H9 (cell line): ENCODE measurements at places on chromosomes 11 and 22.
A peak's percentile ranks its signal among the peaks of the same experiment; 100 is the strongest.

GRCh38 chr11:77106321-77106720 lies 3.7 kb downstream of the OMP start:
- DNase-seq = no peak
- H3K4me3 ChIP-seq = no peak overlapping the region

DNA sequence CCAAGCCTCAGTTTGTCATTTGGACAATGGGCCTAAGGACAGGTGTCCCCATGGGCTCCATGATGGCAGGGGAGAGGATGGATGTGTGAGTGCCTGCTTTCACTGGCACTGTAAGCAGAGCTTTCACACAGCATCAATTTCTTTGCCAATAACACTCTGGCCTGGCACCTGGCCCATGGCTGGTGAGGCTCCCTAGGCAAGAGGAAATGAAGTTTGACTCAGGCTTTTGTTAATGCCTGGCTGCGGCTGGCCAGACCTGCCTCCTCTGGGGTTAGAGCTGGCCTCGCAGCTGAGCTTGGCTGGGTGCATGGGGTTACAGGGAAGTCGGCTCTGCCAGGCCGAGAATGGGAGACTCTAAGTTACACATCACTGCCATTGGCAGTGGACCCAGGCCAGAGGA lies 30.0 kb upstream of the SEZ6L start:
- H3K36me3 ChIP-seq = no peaks in the 10 kb centered on the region
- no peaks in the 10 kb centered on the region for H3K27me3 ChIP-seq
- no peak overlapping the region for H3K27ac ChIP-seq
- no peak for DNase-seq

- H3K4me3 ChIP-seq = no peak overlapping the region
- H3K36me3 ChIP-seq = peaks cover 13% of the 10 kb centered on the region
- DNase-seq = no peak
- no peak overlapping the region for H3K27ac ChIP-seq
- no peaks in the 10 kb centered on the region for H3K4me1 ChIP-seq
- H3K27me3 ChIP-seq = no peaks in the 10 kb centered on the region
These were observed 195.8 kb downstream of the DLG2 start for GRCh38 chr11:85431319-85431718.

- no peak for DNase-seq
- no peak overlapping the region for H3K27ac ChIP-seq
- no peaks in the 10 kb centered on the region for H3K4me1 ChIP-seq
- no peaks in the 10 kb centered on the region for H3K27me3 ChIP-seq
- no peak overlapping the region for H3K4me3 ChIP-seq
These were observed 89.9 kb upstream of the AMOTL1 start for GRCh38 chr11:94678236-94678635.

GRCh38 chr22:29816128-29816527 lies 21.9 kb downstream of the ASCC2 start:
- H3K27ac ChIP-seq = no peak overlapping the region
- no peak for DNase-seq
- H3K27me3 ChIP-seq = no peaks in the 10 kb centered on the region
- no peaks in the 10 kb centered on the region for H3K4me1 ChIP-seq

- no peak overlapping the region for H3K27ac ChIP-seq
- H3K4me1 ChIP-seq = no peaks in the 10 kb centered on the region
These were observed 129.1 kb upstream of the NCAM1 start for GRCh38 chr11:112831969-112832766.

DNA sequence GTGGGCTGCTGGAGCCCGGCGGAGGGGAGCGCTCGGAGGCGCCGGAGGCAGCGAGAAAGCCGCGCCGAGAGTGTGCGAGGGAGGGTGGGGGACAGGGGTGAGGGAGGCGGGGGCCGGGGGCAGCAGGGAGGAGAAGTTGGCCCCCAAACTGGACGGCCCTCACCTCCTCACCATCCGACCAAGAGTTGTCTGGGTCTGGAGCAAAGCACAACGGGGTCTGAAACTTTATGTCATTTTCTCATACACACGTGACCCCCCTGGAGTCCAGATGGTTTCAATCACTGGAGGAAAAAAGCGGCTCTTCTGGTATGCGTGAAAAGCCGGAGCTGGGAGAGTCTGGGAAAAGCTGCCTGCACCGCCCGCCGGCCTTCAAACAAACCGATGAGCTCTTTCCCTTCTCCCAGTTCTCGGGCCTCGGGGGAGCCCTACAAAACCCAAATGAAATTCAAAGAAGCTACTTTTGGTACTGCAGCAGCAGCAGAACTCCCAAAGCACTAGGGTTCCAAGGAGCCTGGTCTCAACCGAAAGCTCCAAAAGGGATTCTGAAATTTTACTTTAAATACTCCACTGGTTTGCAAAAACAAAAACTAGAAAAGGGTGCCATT lies 39.7 kb upstream of the AKIP1 start:
- no peaks in the 10 kb centered on the region for H3K36me3 ChIP-seq
- no peaks in the 10 kb centered on the region for H3K27me3 ChIP-seq
- peak; percentile 66 for DNase-seq
- H3K4me3 ChIP-seq = peak overlapping the region; percentile 80
- no peak overlapping the region for H3K27ac ChIP-seq

GRCh38 chr11:58451585-58451984 lies 9.5 kb upstream of the OR5B12 start:
- H3K27me3 ChIP-seq = no peaks in the 10 kb centered on the region
- no peaks in the 10 kb centered on the region for H3K4me1 ChIP-seq

- no peak for DNase-seq
- H3K4me1 ChIP-seq = no peaks in the 10 kb centered on the region; the same call in 1 of the 2 replicates
- H3K27me3 ChIP-seq = no peaks in the 10 kb centered on the region; the same call in 1 of the 2 replicates
These were observed 3.1 kb upstream of the DERL3 start for GRCh38 chr22:23841736-23842445.

DNA sequence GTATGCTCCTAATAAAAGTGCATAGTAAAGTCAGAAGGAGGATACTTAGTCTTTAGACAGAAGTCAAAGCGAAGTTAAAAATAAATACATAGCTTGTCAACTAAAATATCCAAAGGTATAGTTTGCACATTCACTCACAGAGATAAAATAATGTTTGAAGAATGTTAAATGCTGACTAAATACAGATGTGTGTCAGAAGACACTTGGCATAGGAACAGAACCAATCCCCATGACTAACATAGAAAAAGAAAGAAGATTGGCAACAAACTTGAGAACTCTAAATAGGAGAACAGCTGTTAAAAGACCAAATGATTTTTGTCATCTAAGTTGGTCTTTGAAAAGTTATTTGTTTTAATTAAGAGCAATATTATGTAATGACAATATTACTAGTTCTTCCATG lies 1172.1 kb upstream of the RAG2 start:
- DNase-seq = no peak
- no peaks in the 10 kb centered on the region for H3K4me1 ChIP-seq
- no peaks in the 10 kb centered on the region for H3K27me3 ChIP-seq

DNA sequence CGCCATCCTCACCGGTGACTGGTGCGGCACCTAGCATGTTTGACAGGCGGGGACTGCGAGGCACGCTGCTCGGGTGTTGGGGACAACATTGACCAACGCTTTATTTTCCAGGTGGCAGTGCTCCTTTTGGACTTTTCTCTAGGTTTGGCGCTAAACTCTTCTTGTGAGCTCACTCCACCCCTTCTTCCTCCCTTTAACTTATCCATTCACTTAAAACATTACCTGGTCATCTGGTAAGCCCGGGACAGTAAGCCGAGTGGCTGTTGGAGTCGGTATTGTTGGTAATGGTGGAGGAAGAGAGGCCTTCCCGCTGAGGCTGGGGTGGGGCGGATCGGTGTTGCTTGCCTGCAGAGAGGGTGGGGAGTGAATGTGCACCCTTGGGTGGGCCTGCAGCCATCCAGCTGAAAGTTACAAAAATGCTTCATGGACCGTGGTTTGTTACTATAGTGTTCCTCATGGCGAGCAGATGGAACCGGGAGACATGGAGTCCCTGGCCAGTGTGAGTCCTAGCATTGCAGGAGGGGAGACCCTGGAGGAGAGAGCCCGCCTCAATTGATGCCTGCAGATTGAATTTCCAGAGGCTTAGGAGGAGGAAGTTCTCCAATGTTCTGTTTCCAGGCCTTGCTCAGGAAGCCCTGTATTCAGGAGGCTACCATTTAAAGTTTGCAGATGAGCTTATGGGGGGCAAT lies 1.1 kb downstream of the NEAT1 start:
- no peak overlapping the region for H3K27ac ChIP-seq
- DNase-seq = no peak
- no peaks in the 10 kb centered on the region for H3K36me3 ChIP-seq
- H3K27me3 ChIP-seq = no peaks in the 10 kb centered on the region
- H3K4me3 ChIP-seq = peak overlapping the region; percentile 74
